ENCODE measurements at places on chromosomes 4 and X.

DNA sequence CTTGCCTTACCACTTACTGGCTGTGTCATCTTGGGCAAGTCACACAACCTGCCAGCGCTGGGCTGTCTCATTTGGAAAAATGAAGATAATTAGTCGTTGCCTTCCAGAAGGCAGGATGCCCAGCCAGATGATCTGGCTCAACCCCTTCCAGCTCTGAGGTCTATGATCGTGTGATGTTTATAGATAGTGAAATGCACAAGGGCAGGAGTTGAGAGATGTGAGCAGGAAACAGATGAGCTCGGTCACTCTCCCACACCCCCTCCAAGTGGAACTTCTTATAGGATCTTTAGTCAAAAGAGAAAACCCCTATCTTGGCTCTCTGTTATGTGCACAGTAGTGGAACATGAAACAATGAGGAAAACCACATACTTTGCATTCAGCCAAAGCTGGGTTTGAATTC, 336.8 kb upstream of the PPARGC1A start:
- no peak for DNase-seq

GRCh38 chr4:84547211-84547610, 35.7 kb upstream of the CDS1 start:
- DNase-seq, result no peak

DNA sequence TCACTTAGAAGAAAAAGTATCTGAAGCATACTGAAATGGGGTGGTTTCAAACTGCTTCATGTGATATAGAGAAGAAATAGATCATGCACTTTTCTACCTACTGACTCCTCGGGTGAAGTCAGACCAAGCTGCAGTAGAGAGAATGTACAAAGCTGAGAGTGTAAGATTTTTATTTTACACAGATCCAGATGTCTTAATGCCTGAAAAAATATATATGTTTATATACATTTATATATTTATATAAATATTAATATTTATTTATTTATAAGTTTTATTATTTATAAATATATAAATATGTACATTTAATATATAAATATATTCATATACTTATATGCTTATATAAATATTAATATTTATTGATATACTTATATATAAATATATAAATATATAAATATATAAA, 171.9 kb upstream of the SPOCK3 start:
- DNase-seq, result no peak

GRCh38 chrX:15929194-15929593, 74.6 kb upstream of the AP1S2 start:
- no peak for DNase-seq

DNA sequence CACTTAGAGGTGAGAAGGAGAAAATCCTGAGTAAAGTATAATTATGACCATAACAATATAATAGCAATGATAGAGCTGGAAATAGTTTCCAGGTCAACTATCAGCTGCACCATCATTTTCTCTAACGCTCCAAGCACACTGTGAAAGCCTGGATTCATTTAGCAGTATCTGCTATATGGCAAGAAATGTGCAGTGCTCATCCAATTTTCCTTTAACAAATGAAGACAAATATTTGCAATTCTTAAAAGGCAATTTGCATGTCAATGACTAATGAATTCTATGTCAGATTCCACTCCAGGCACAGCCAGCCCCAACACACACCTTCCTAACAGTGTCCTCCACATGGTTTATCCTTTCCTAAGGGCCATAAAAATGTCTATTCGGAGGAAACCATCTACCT, 12.7 kb downstream of the PRSS12 start:
- DNase-seq, result no peak

DNA sequence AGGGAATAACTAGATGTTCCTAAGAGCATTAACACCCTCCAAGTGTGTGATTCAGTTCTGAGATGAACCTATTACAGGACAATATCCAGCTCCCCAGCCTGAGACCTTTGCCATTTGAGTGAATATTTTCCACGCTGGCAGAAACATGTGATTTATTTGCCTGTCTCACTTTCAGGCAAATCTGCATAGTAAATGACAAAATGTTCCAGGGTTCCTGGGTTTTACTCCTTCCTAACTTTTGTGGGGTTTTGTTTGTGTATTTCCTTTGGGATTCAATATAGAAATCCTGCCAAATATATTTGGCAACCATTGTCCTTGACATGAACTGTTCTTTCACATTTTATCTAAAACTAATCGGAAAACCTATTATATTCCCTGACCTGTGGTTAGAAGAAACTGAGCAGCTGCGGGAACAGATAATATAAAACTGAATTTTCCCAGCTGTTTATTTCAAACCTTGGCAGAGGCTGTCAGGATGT, 12.5 kb downstream of the F8 start:
- DNase-seq, result no peak

GRCh38 chr4:127868196-127868595, 12.5 kb upstream of the PLK4 start:
- no peak for DNase-seq

- DNase-seq, result no peak
Measured at GRCh38 chrX:23773601-23774175, 9.3 kb upstream of the SAT1 start.

DNA sequence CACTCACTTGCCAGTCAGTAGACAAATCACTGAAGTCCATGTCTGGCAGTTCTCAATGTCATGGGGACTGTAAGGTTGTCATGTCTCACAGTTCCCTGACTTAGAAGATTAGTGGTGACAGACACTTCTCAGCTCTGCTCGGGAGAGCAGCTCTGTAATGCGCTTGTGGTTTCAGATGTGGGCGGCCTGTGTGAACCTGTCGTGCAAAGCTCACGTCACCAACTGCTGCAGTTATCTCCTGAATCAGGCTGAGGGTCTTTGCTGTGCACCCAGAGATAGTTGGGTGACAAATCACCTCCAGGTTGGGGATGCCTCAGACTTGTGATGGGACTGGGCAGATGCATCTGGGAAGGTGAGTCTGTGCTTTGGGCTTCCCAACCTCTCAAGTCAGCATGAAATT, at the start of gene IL9R:
Gene IL9R, plus strand, starts transcription at position 261 of the 400 bp plus-strand sequence. Its CDS starts 64 bp downstream, at position 325.
- no peak for DNase-seq

GRCh38 chr4:20318909-20319277, 67.2 kb downstream of the SLIT2 start:
- DNase-seq, result no peak

DNA sequence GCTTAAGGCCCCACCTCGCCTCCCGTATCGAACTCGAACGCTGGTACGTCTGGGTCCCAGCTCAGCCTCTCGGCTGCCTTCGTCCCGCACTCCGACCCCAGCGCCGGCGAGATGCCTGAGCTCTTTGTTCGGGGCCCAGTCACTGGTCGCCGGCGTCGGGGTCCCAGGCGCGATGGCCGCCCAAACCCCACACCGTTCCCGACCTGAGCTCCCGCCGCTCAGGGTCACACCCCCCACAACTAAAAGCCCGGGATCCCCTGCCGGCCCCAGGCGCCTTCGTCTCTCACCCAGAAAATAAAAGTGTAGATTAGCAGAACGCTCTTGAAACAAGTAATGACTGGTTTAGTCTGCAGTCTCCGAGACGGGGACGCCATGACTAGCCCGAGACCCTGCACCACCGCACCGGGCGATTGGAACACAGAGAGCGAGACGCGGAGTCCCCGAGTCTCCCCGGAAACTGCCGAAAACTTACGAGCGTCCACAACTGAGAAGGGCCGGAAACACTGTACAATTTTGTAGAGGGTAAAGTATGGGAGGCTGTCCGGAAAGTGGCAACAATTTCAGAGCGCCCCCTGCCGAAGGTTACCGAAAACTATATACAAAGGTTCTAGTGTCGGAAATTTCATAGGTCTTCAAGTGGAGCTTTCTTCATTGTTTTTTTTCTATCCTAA, at the start of gene TSPAN6:
Gene TSPAN6, minus strand, starts transcription at position 486 of the 671 bp plus-strand sequence. Its CDS starts 112 bp downstream, at position 374.
- peak; percentile 82 for DNase-seq

All from fibroblast of the conjunctiva (primary cell).